HT-29 (cell line): ENCODE measurements at places on chromosomes 12 and 14. TPM values are rescaled to one million over a fixed set of nuclear protein-coding genes. Genes with fewer than 3 reads are reported as not detected.

SCN8A gene
- 0.05 and 0.71 TPM in 2 replicates for total RNA-seq

GRCh38 chr14:105818712-105819005 lies 292.3 kb downstream of the TMEM121 start:
- no peak for DNase-seq

ADCY4 gene
- total RNA-seq = 1.6 and 2.9 TPM in 2 replicates

GRCh38 chr12:130988261-130988660 lies 34.6 kb downstream of the ADGRD1 start:
- DNase-seq = no peak

- DNase-seq = peak; percentile 43
These were observed 20.1 kb downstream of the APOBEC1 start for GRCh38 chr12:7645395-7646177.

CCDC196 gene
- not detected in 2 replicates for total RNA-seq

SOCS4 gene
- total RNA-seq = 5.3 and 5.8 TPM in 2 replicates

NYNRIN gene
- 21.3 and 25.1 TPM in 2 replicates for total RNA-seq

GDF11 gene
- total RNA-seq = 2.0 and 3.8 TPM in 2 replicates

CATSPERB gene
- total RNA-seq = 0.03 and 0.61 TPM in 2 replicates

- peak; percentile 56 for DNase-seq
These were observed 6.6 kb downstream of the PHB2 start for GRCh38 chr12:6963791-6964413.

DNA sequence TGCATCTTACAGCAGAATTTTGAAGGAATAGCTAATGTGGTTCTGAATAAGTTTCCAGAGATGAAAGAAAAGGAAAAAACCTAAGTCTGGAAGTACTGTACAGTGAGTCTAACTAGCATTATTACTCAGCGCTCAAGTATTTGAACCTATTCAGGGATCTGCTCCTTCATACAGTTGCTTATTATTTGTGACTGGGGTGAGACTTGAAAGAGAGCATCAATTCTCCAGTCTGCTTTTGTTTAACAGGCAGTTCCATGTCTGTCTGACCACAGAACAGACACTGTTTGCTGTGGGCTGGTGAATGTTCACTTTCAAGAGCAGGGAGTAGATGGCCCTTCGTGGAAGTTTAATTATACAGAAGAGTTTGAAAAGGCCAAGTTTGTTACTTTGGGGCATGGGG lies 9.3 kb downstream of the ETV6 start:
- DNase-seq = no peak

DNA sequence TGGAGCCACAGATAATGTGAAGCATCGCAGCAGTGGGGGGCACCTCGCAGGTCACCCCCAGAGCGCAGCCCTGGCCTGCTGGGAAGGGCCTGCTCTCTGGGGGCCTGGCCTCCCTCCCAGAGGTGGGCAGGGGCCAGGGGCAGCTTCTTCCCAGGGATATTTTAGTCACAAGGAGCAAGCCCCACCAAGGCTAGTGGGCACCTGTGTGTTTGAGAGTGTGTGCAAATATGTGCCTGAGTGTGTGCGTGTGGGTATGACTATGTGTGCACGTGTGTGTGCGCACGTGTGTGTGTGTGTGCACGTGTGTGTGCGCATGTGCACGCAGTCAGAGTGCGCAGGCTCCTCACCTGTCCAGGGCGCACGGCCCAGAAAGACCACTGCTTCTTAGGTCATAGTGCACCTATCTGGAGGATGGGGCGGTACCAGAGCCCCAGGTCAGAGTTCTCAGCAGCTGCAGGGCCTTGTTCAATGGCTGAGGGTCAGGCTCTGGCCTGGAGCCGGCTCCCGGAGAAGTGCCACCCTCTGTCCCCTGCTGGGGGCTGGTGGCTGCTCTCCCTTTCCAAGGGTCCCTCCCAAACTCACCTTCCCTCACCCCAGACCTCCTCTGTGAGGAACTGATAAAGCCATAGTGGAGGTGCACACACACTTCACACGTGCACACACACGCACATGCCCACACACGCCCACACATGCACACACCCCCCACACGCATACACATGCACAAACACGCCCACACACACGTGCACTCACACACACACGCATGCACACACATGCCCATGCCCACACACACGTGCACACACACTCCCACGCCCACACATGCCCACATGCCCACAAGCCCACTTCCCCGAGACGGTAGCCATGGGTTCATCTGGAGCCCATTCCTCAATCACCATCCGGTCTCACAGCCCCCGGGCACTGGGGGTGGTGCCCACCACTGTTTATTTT lies 128.5 kb downstream of the KIF26A start:
- DNase-seq = no peak

DNA sequence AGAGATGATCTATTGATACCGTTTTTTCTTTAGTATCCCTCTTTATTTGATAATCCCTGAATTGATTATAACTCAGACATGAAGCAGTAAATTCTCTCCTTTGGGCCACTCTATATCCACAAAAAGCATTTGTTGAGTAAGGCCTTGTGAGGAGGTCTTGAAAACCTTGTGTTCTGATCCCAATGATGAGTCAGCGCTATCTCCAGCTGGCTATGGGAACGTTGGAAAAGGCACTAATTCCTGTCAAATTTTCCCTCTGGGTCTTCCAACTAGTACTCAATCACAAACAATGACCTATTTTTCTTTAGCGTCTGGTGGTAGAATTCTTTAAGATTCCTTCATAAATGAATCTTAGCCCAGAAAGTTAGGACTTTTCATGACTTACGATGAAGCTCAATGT lies 168.4 kb upstream of the LRIG3 start:
- no peak for DNase-seq
